Activated T-helper 1 cell treated with Interleukin-2 at 50 U/mL for 16 hours (primary cell): ENCODE measurements at places on chromosomes 4 and X.
A peak's percentile ranks its signal among the peaks of the same experiment; 100 is the strongest.

DNA sequence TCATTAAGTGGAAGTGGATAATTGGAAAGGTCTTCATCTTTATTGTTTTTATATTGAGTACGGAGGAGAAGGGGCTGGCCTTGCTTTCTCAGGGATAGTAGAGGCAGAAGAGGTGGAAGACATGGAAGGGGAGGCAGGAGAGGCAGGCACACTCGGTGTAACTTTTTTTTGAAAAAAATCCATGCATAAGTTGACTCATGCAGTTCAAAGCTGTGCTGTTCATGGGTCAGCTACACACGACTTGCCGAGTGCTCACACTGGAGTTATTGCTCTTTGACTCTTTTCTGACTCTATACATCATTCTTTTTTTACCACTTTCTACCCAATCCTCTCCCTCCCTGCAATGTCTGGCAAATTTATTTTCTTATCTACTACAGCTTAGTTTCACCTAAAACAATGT is 158.3 kb upstream of the AADAT start:
- DNase-seq: no peak

GRCh38 chr4:37487668-37488067 is 198.5 kb downstream of the RELL1 start:
- no peak for DNase-seq

DNA sequence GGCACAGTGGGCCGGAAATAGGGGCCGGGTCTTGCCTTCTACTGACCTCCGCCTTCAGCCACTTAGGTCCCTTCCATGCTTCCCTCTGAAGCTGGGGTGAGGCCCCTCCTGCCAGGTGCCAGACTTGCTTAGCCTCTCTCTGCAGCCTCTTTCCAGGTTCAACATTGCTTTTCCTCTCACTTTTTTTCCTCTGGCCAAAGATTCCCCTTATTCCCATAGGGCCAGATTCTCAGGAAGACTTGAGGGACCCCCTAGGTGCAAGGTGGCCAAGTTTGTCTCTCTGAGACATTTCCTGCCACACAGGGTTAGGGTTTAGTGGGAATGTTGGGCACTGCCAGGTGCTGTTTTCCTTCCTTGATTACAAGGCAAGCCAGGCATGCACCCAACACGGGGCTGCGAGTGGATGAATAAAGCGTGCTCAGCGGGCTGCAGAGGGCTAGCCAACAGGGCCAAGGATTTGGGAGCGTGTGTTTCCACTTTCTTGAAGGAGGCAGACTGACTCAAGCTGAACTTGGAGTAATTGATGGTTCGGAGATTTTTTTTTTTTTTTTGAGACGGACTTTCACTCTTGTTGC is 7.6 kb upstream of the GJB1 start:
- no peak for DNase-seq

- DNase-seq: no peak
Measured at GRCh38 chrX:135639066-135639780, 74.2 kb upstream of the CT45A1 start.

- no peak for DNase-seq
Measured at GRCh38 chr4:124526769-124527168, 185.8 kb downstream of the ANKRD50 start.

DNA sequence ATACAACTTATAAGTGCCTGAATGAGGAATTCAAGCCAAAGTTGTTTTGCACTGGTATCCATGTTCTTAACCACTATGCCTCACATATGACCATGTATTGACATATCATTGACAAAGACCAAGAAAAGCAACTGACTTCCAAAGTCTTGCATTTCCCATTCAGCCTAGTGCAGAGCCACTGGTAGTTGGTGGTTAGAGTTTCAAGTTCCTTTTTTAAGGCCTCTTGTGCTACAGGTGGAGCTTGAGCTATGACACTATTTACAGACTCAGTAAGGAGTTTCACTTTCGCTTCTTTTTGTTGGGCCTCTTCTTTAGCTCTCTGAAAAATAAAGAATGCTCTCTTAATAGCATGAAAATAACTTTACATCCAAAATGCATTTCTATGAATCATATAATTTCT is 763.0 kb downstream of the DMD start:
- no peak for DNase-seq

DNA sequence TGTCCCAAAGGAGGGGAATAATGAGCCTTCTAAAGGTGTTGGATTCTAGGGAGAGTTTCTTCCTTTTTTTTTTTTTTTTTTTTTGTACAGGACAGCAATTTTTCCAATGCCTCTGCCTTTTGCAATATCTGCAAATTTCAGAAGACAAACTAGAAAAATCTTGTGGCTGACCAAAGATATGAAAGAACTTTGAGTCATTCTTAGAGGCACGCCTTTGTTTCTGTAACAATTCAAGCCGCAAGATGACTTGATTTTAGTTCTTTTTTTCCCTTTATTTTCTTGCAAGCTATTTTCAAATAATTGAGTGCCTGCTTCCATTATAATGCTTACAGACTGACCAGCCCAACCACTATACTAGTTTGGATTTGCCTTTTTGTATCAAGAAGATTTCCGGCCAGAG is 47.6 kb upstream of the UXT start:
- DNase-seq: no peak

DNA sequence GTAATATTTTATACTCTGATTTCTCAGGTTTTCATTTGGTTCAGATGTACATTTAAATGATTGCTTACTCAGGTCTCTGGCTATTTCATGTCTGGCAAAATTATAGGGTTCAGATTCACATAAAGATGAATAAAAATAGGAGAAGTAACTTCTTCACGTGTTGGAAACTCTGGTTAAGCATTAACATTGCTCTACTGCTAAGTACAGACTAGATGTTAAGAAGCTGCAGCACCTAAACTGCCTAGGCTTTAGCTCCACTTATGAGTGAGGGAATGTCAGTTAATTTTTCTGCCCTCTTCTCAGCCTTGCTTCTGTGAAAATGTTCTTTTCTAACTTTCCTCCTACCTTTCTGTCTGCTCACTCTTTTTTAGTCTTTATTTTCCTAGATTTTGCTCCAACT is 361.2 kb downstream of the ARAP2 start:
- no peak for DNase-seq

GRCh38 chr4:120144634-120145033 is 78.0 kb upstream of the MAD2L1 start:
- no peak for DNase-seq

DNA sequence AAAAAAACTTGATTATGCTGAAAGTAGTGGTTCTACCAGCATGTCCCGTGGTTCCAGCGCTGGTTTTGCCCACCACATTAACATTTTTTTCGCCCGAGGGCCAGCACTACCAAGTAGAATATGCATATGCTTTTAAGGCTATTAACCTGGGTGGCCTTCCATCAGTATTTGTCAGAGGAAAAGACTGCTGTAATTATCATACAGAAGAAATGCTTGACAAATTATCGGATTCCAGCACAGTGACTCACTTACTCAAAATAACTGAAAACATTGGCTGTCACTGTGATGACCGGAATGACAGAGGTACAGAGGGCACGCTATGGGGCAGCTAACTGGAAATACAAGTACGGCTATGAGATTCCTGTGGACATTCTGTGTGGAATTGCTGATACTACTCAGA is 34.6 kb downstream of the PRPS2 start:
- no peak for DNase-seq

- no peak for DNase-seq
Measured at GRCh38 chr4:42609051-42609450, 47.9 kb downstream of the ATP8A1 start.

- DNase-seq: no peak
Measured at GRCh38 chrX:70044541-70045245, 5.0 kb downstream of the AWAT2 start.

- no peak for DNase-seq
Measured at GRCh38 chrX:17154001-17154400, 207.5 kb downstream of the REPS2 start.

GRCh38 chrX:63506320-63506719 is 155.2 kb upstream of the SPIN4 start:
- DNase-seq: no peak

DNA sequence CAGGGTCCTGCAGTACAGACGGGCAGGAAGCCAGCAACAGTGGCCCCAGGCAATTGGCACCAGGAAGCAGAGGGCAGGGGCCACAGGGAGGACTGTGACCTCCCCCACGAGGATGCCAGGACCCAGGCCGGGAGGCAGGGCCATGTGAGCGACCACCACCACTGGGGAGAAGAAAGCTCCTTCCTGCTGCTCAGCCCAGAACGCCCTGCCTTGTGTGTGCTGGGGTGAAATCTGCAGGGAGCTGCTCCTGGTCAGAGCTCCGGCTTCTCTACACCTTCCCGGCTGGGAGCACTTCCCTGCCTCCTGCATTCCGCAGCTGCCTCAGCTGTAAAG is 100.4 kb downstream of the HMX1 start:
- DNase-seq: no peak

DNA sequence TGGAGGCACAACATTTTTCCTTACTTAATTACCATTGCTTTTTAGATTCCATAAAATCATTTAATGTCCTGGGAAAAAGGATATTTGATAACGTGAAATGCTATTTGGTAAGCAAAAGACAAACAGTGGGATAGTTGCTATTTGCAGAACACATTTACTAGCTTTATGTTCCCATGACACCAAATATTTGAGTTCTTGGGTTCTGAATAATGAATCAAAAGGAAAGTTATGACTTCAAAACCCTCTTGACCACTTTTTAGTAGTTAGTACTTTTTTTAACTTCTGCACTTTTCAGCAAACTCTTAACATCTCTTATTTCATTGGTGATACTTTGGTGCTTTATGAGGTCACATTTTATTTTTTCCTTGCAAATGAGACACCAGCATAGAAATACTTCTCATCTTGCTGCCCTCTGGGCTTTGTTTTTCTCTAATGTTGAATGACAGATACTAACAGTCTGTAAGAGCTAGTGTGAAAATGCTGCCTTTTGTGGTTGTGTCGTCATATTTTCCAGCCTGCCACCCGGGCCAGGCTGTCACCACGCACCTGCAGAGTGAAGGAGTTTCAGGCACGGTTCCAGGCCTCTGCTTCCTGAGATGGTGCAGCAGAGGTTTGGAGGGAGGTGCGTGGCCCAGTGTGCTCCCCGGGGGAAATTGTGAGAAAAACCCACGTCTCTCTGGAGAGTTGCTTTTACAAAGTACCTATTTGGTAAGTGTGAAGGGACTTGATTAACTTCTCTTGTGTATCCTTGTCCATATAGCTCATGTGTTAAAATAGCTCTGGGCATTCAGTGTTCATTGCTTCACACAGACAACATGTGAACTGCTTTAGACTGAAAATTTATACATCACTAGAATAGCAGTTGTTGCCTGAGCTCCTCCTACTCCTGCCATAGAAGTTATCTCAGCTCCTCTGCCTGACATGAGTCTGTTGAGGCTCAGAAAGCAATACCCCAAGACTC is 34.7 kb downstream of the MSL3 start:
- peak; percentile 22 for DNase-seq

DNA sequence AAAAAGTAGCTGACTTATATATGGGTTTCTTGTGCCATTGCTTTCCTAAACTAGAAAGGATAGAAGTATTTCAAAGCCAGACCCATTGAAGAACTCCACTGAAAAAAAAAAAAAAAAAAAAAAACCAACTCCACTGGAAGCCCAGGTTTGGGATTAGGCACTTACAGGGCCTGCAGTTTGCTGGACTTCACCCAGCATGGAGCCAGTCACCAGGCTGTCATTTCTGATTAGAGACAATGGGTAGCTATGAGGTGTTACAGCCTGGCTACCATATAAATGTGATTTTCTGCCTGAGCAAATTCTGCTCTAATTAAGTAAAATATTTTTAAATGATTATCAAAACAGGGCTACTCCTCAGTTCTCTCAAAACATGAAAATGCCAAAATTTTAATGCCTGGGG is 49.5 kb downstream of the HS6ST2 start:
- no peak for DNase-seq

GRCh38 chr4:183324619-183325018 is 2.4 kb upstream of the CLDN24 start:
- DNase-seq: no peak

DNA sequence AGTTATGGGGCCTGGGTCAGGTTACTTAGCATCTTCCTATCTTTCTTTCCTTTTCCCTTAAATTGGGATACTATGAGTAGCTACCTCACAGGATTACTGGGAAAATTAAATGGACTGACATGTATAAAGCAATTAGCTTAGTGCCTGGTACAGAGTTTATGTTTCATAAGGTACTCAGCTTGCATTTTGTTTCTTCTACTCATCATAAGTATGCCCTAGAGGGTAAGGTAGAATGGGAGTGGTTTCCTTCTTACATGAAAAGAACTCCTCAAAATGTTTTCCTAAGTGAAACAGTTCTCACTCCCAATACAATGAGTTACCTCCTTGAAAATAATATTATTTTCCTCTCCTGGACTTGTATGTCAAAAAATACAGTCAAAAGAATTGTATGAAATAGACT is 75.7 kb downstream of the NPFFR2 start:
- DNase-seq: no peak

GRCh38 chrX:30538271-30538670 is 39.3 kb downstream of the TASL start:
- no peak for DNase-seq

- no peak for DNase-seq
Measured at GRCh38 chrX:44775726-44776125, 68.1 kb upstream of the DUSP21 start.

DNA sequence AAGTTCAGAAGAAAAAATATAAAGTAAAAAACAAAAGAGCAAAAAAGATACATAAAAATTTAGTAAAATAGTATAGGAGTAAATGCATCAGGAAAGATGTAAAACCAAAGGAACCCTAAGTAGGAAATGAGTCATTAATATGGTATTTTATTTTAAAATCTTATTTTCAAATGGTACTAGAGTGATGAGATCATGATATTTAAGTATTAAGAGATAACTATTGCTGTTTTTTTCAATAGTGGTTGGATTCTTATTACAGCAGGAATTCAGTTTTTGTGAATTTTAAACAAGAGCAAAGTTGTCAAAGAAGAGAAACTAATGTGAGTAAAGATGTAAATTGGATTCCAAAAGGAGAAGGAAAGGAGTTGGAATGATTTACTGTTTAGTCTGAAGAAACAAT is 20.0 kb downstream of the EMCN start:
- no peak for DNase-seq

- no peak for DNase-seq
Measured at GRCh38 chr4:80309294-80310004, 26.1 kb upstream of the CFAP299 start.

DNA sequence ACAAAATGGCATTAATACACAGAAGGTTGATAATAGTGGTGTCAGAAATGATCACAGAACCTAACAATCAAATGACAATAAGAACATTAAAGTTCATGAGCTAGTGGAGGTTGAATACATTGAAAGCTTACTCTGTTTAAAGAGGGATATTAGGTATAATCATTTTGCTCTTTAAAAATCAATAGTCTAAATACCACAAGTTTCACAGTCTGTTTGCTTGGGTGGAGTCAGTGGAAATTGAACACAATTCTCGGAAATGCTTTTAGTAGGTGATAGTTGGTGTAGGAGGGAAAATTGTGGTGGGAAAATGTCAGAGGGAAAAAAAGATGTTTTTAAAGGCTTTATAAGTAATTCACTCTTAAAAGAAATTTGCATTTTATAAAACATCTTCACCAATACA is 197.1 kb downstream of the GLUD2 start:
- DNase-seq: no peak

DNA sequence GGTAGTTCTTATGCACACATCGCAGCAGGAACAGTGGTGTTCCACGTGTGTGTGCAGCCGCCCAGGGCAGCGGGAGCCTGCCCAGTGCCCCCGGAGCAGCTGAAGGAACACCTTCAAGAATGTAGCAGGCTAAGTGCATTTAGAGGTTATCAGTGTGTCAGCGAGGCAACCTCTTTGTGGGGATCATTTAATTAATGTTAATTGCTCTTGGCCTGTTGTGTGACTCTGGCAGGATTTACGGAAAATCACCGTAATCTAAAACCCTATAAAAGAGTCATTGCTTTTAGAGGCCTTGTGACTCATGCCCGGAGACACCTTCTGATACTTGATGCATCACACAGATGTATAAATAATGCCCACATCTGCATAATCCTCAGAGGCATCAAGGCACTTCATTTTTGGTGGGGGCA is 47.3 kb upstream of the GATB start:
- no peak for DNase-seq
